PC-3 (cell line): ENCODE measurements at places on chromosomes 7 and 10. TPM values are rescaled to one million over a fixed set of nuclear protein-coding genes. Genes with fewer than 3 reads are reported as not detected.

DNA sequence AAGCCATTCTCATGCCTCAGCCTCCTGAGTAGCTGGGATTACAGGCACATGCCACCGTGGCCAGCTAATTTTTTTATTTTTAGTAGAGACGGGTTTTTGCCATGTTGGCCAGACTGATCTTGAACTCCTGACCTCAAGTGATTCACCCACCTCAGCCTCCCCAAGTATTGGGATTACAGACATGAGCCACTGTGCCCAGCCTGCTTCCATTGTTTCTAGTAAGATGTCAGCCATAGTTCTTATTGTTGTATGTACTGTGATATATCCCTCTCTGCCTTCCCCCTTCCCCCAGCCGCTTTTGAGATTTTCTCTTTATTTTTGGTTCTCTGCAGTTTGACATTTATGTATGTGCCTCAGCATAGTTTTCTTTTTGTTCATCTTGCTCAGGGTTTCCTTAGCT is 87.9 kb upstream of the KLF14 start:
- no peak for DNase-seq

- DNase-seq: no peak
Observed at GRCh38 chr7:159032753-159033472, 111.8 kb downstream of the VIPR2 start.

GRCh38 chr7:30965372-30965771 is 1.6 kb downstream of the GHRHR start:
- peak; percentile 22 for DNase-seq

The OGA gene
- 42.7 and 43.0 TPM in 2 replicates for total RNA-seq

DNA sequence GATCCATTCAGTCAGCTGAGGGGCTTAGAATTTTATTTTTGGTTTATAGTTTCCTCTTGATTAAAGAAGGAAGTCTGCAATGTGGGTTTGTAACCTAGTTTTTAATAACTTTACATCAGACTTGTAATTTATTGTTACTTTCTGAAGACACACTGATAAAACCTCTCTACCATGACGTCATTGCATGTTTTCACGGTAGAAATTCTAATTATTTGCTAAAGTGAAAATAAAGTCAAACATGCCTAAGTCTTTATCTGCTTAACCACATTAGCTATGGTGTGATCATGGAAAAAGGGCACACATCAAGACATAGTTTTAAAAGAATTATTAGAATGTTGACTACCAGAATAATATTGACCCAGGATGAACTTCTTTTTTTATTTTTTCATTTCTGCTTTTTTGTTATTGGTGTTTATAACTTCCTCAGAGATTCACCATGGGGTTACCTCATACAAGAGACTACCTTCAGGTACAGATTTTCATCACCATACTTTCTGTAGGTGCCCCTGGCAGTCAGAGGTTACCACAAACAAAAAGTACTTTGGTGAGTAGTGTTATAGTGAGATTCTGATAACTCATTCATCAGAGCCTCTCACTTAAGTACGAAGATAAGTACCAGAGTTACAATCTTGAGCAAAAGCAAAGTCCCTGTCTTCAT is 7.0 kb upstream of the PANK1 start:
- no peak for DNase-seq

The MLLT10 gene
- total RNA-seq: 21.5 and 32.5 TPM in 2 replicates

- no peak for DNase-seq
Observed at GRCh38 chr7:113582471-113582870, 336.3 kb downstream of the PPP1R3A start.

DNA sequence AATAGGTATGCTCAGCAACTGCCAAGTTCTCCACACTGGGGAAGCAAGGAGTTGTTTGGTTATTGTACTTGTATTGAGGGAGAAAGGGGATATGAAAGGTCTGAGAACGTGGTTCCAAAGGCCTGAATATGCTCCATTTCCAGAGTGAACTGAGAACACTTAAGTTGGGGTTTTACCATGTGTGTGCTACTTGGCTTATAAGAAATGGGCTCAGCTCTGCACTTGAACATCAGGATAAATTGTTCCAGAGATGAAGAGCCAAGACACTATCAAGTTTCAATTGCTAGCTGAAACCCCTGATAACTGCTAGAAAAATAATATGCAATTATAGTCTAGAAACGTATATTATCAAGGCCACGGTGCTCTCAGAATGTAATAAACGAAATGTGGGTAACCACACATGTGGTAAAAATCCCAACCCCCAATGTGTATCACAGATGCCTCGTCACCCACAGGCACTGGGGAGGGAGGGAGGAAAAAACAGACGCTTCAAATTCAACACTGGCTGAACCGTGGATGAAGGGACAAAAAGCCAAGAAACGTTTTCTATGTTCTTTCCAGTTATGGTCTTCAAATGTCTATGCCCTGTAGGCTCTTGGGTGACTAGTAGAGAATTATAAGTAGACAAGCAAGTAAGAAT is 16.3 kb downstream of the ELMO1 start:
- DNase-seq: no peak

DNA sequence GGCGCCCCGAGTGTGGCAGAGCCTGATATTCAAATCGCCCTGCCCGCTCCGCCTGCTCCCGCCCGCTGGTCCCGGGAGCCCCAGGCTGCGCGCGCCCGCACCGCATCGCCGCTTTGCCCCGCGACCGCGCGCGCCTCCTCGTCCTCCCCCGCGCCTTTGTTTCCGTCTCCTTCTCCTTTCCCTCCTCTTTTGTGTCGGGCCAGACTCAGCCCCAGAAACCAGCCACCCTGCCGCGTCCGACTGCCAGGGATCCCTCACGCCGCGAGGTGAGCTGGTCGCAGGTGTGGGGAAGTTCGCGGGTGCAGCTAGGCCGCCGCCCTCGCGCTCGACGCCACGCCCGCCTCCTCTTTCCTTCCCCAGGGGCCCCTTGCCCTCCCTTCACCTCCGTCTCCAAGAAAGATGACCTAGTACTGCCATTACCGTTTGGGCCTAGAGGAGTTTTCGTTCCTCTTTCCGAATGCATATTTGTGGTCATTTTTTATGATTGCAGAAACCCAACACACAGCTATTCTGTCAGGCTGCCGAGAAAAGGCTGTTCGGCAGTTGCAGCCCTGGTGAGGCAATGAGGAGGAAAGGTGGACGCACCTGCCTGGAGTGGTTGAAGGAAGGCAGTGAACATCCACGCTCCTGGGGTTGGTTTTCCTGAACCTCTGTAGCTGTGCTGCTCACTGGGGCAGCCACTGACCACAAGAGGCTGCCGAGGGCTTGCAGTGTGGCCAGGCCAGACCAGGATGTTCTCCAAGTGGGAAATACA is 107.3 kb downstream of the SNX10 start:
- peak; percentile 53 for DNase-seq

- DNase-seq: no peak
Observed at GRCh38 chr10:99938563-99938962, 71.2 kb downstream of the DNMBP start.

- no peak for DNase-seq
Observed at GRCh38 chr10:30775779-30776591, 146.4 kb upstream of the LYZL2 start.

GRCh38 chr10:92913973-92914372 is 65.7 kb downstream of the EXOC6 start:
- no peak for DNase-seq

The CALD1 gene
- total RNA-seq: 22.1 and 42.4 TPM in 2 replicates

DNA sequence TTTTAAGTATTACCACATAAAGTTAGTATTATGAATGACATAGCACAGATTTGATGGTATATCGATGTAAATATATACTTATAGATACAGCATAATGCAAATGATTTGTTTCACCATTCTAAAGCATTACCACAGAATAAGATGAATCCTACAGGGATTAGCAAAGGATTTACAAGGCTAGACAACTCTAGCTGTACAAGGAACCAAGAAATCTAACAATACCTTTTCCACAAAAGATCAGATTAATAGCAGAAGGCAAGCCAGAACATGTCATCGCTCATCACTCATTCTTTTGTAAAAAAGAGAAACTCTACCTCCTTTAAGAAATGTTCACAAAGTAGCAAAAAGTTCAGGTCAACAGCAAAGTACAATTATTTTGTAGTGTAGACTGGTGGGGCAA is 105.1 kb upstream of the ANK3 start:
- no peak for DNase-seq

The PNLIPRP1 gene
- not detected in 2 replicates for total RNA-seq

DNA sequence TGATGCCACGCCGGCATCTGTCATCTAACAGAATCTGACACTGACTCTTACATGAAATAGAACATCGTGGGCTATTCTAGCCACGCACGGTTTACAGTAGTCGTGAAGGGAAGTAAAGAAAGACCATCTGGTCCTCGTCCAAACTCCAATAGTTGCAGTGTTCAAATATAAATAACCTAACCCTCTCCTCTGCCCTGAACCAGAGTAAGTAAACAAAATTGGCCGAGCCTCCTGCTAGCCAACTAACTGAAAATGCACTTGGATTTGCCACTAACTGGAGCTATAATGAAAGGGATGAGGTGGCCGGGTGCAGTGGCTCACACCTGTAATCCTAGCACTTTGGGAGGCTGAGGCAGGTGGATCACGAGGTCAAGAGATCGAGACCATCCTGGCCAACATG is 29.5 kb upstream of the ZC3HAV1L start:
- DNase-seq: no peak

DNA sequence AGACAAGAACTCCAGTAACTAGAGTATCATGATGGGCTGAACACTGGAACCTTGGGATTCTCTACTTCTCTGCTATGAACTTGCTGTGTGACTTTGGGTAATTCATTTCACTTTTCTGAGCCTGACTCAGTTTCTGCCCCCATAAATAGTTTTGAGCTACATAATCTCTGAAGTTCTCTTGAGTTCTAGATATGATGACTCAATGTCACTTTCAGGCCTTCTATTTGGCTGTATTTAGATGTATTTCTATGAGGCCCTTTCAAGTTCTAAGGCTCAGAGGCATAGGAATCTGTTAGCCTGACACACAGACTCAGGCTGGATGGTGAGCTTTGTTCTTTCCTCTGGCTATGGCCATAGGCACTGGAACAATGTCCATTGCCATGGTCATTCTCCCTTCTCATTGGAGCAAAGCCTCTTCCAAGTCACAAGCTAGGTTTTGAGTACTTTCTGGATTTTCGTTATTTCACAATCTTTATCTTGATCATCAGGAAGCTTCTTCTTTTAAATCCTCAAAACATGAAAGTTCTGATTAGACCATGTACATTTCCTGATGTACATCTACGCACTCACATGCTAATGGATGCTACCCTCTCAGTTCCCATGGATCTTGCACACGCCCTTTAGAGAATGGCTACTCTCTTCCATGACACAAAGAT is 101.6 kb downstream of the TES start:
- no peak for DNase-seq

The IFIT1B gene
- total RNA-seq: not detected in 2 replicates

GRCh38 chr7:139732471-139733167 is 45.2 kb downstream of the HIPK2 start:
- DNase-seq: no peak

The AKR1E2 gene
- 0.36 TPM in 1 of 2 replicates, not detected in the other for total RNA-seq

GRCh38 chr10:103139803-103140202 is 53.3 kb downstream of the NT5C2 start:
- no peak for DNase-seq

DNA sequence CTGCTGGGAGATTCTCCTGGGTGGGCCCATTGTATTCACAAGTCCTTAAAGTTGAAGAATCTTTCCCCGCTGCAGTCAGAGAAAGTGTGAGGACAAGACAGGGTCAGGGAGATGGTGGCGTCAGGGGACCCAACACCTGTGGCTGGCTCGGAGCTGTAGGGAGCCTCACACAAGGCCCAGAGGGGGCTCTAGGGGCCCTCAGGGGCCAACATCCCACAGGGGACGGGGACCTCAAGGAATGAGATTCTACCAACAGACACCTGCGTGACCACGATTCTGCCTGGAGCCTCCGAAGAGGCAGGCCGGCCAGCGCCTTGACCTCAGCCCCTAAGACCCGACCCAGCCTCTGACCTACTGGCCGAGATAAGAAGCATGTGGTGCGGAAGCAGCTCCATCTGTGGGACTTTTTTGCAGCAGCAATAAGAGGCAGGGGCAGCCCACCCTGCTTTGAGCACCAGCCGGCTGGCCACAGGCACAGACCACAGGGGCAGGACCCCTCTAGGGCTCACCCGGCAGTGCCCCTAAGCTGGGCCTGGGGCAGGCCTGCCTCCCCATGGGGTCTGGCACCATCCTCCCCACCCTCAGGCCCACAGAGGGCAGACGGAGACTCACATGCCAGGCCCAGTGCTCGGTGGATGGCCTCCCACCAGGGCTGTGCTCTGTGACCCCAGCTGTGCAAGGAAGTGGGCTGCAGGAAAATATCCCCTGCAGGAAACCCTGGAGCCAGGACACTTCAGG is 13.2 kb downstream of the RASGEF1A start:
- DNase-seq: no peak

The NPSR1 gene
- total RNA-seq: not detected in 2 replicates

The SPDYE5 gene
- 0.18 TPM in 1 of 2 replicates, not detected in the other for total RNA-seq

DNA sequence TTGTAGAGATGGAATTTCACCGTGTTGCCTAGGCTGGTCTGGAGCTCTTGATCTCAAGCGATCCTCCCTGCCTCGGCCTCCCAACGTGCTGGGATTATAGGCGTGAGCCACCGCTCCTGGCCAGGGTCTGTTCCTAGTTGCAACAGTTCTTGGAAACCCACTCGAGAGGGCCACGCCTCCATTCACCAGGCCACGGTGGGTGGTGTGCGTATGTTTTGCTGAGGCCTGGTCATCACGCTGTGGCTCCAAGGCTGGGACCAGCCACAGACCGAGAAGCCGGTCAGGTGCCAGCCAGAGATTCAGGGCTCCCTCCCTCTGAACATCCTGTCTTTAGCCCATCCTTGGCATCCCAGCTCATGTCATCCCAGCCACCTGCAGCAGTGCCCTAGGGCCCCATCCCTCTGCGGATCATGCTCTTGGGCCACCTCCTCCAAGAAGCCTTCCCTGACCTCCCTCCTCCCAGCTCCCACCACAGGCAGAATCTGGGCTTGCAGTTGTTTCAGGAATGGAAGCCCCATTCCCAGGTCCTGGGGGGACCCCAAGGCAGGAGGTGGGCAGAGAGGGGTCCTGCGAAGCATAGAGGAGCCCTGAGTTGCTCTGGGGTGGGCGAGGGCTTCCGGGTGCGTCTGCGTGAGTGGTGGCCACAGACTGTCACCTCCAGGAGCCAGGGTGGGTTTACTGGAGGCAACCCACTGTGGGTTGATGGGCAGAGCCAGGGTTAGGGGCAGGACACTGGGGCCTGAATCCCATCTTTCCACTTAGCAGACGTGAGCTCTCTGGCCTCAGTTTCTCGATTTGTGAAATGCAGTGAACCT is 5.2 kb downstream of the LAT2 start:
- no peak for DNase-seq

DNA sequence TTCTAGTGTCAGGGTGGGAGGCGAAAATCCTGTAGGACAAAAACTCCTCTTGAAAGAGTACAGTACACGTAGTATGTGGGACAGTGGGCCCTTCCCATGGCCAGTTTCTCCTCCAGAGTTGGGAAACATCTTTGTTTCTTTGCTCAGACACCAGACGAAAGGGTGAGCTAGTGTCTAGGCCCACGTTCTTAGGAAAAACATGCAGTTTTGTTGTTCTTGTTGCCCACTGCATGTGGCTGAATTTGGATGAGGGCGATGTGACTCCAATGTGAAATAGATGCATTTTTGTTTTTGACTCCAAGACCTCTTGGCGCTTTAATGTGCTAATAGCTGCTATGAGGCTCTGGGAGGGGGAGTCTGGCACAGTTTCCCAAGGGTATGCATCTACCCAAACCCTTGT is 100.8 kb downstream of the ATXN7L1 start:
- no peak for DNase-seq

The CFAP43 gene
- 0.17 and 0.44 TPM in 2 replicates for total RNA-seq
